GM12878 (cell line): ENCODE measurements at places on chromosomes 3 and 15.
A peak's percentile ranks its signal among the peaks of the same experiment; 100 is the strongest.

GRCh38 chr3:143849854-143850549 is 1.7 kb upstream of the SLC9A9 start:
- peak; percentile 48 for DNase-seq

GRCh38 chr3:12643724-12644123 is 20.2 kb downstream of the RAF1 start:
- DNase-seq: no peak

DNA sequence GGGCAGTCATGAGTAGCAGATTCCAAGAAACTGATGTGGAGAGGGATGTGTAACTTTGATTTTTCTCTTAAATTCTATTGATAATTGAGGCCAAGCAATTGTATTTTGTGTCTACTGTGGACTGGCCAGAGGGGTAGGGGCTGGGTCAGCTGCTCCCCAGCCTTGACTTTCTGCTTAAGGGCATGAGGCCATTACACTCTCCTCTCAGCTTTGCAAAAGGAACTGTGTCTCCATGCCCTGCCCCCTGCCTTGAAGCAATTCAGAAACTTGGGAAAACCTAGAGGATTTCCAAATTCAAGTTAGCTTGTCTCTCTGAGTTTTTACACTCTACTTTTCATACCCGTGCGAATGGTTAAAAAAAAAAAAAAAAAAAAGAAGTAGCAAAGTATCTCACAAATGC is 38.6 kb downstream of the ONECUT1 start:
- no peak for DNase-seq

DNA sequence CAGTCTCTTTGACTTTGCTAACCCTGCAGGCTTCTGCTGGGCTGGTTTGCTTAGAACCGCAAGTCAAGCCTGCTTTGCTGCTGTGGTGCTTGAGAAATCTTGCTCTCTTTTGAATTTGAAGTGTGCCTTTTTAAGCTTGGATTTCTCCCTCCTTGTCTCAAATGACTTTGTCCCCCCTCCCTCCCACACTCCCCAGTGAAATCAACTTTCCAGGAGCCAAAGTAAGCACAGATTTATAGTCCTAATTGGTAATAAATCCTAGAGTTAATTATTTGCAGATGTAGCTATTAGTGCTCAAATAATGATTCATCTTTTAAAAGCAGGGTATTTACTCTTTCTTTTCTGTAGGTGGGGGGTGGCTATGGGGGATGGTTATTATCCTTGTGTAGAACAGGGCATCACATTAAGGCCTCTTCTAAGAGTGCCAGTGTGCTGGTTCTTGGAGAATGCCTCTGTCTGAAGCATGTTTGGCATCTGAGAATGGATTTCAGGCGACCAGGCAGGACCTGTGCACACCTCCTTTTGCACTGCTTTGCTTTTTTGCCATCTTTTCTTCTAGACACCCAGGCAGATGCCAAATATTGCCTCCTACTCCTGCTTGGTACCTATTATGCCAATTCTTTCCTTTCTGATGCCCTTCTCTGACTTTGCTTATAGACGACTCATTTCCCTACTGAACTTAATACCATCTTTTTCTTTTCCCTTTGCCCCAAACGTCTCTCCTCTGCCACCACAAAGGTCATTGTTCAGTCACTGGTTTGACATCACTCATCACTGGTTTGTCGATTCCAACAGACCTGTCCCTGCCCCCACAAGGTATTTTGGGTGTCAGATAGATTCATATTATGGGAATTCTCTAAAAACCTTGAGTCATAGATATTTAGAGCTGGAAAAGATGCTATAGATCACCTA is 50.7 kb downstream of the CLDN11 start:
- DNase-seq: no peak

- DNase-seq: no peak
Measured at GRCh38 chr3:58800940-58801339, 134.4 kb upstream of the FAM3D start.

DNA sequence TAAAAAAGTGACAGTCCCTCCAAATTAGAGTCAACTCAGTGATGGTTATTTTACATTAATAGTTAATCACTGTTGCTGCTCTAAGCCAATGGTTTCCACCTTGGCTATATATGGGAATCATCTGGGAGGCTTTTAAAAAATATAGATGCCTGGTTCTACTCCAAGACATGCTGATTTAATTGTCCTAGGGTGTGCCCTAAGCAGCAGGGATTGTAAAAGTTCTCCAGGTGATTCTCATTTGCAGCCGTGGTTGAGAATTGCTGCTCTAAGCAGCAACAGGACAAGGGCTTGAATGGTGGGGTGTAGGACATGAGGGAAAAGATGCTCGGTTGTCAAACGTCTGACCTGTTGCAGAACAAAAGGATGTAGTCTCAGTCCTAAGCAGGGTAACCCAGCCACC is 405.1 kb upstream of the MCTP2 start:
- DNase-seq: no peak

DNA sequence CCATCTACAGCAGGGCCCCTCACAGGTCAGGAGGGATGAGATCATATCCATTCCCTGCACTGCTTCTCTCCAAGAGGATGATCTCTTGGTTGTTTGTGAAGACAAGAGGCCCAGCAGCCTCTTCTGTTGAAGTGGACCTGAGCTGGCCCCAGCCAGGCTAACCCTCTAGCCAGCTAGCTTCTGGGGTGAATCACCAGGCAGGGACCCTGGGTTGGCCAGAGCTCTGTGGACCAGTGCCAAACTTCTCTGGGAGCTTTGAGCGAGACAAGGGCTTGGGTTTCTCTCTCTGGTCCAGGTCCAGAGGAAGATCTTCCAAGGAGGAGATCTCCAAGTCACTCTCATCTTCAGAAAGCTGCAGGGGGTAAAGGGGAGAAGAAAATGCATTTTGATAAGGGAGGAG is 52.7 kb downstream of the CLDN18 start:
- DNase-seq: no peak

DNA sequence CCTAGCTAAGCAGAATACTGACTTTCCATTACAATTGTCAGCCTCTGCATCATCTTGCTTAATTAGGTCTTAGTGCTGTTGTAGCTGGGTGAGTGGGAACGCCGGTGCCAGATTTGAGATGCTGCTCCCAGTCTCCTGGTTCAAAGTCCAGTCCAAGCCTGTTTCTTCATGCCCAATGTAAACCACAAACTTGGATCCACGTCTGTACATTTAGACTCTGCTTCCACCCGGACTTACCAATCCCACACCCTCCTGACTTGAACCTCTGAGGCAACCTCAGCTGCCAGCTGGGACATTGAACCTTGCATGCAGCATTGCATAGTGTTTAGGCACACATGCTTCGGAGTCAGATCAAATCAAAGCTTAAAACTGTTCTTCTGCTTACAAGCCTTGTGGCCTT is 43.0 kb downstream of the BCL2L10 start:
- DNase-seq: no peak

DNA sequence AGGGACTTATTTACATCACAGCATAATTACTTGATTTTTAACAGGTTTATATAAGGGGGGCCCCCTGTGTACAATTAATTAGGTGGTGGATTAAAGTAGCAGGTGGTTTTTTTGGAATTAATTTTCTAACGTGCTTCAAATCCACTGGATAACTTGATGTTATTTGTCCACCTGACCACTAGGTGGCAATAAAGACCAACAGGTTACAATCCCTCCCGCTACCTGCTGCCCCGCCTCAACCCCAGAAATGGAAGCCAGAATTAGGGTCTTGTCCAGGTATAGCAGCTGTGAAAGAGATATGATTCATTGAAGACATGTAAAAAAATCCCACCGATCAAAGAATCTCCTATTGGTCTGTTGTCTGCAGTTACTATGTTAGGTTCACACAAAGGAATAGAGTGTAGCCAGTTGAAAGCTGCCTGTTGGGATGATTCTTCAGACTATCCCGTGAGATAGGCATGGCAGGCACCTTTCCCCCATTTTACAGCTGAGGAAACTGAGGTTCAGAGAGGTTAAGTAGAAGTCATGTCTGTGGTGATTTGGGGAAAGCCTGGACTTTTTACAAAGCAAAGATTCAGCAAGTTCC is 44.0 kb downstream of the MFSD1 start:
- no peak for DNase-seq

DNA sequence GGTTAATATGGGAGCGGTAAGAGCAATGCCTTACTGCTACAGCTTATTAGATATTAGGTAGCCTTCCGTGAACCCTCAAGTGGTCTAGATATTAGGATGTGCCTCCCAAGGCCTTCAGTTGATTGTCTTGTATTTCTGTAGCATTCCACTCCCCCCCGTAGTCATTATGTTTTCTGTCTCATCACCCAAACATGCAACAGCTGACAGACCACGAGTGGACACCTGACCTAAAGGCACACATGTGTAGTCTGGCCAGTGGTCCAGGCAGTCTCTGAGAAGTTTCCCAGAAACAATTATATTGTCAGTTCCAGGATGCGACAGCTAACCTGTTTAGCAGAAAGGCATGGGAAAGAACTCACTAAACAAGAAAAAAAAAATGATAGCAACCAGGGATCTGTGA is 1000.9 kb downstream of the AGBL1 start:
- DNase-seq: no peak

DNA sequence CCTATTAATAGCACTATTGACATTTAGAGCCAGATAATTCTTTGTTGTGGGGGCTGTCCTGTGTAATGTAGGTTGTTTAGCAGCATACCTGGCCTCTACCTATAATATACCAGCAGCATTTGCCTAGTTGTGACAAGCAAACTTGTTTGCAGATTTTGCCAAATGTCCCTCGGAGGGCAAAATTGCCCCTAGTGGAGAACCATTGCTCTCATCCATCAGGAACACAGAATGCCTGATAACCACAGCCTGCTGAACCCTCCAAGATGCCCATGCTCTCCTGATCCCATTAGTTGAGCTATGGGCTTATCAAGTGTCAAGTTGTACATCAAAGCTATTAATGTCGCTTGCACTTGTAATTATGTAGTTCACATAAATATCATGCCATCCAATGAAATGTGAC is 15.0 kb upstream of the KBTBD8 start:
- no peak for DNase-seq

- no peak for DNase-seq
Measured at GRCh38 chr3:19775765-19776164, 158.3 kb downstream of the EFHB start.

DNA sequence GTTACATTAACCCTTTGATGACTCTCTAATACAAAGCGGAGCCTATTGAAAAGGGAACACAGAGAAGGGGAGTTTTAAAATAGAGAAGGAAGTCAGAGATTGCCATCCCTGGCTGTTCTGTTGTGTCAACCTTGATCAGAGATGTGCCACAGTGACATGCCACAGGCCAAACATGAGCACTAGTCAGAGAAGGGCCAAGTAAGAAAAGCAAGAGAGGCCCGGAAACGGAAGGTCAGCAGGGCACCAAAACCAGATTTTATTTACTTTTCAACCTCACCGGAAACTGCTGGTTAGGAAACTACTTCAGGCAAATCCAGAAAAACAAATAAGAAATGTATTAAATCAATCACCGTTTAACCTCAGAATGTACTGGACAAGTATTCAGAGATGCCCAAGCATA is 171.8 kb downstream of the ALCAM start:
- DNase-seq: no peak

GRCh38 chr15:33309602-33310276 is 1.0 kb upstream of the RYR3 start:
- DNase-seq: no peak
